ENCODE measurements at places on chromosomes 16 and 17.

GRCh38 chr16:80298676-80299075 is 242.1 kb upstream of the DYNLRB2 start:
- no peak for DNase-seq

DNA sequence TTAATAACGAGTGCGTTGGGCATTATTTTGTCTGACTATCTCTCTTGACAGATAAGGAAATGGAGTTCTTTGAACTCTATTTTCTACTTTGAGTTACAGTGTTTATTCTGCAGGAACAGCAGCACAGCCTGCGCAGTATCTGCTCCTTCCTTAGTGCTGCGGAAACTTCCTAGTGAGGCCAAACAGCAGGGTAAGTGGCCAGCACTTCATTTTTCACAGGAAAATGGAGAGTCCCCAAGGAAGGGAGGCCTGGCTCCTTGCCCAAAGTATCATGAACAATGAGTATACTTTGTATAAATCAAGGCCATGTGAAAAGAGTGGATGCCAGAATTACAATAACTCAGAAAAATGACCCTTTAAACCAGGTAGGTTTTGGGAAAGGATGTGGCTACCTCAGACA is 140.6 kb downstream of the VPS53 start:
- DNase-seq: peak; percentile 47

DNA sequence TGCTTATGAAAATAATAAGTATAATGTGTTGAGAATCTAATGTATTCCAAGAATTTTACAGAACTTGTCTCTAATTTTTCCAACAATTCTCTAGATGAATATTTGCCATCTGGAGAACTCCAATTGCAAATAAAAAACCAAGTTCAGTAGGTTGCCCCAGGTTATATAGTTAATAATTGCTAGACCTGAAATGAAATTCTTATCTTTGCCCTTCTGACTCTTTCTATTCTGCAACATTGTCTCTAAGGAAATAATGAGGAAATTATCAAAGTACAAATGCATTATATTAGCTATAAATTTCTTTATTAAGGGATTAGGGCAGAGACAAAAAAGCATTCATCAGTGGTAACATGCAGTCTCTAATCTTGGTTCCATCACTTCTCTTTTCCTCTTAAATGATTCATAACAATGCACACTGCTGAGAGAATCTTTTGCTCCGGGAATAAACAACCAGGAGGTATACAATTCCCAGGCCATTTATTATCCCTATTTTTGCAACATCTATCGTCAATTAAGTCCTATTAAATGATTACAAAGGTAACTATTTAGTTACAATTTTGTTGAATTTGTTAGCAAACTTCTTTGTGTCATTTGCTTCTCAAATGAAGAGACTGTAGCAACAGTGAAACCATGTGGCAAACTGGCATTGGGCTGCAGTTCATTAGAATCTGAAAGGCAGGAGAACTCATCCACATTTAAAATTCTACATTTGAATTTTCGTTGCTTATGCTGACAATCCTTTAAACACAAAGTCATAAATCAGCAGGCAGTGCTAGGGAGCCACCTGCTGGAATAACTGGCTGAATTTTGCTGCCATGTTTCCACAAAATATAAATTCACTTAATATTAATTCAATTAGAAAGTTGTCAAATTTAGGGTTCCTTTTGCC is 349.6 kb downstream of the KIF2B start:
- DNase-seq: peak; percentile 44

DNA sequence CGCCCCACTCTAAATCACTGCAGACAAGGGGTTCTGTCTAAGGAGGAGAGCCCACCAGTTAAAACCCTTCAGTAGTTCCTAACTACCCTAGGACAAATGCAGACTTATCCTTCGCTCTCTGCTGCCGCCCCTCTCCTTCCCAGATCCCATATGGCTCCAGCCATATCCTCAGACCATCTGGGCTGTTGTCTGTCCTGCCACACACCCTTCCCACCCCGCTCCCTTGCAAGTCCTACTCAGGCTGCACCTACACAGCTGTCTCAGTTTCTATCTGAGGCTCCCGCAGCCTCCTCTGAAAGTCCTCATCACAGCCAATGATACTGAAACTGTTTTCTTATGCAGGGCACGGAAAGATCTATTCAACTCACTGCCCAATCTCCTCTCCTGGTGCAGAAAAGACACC is 720 bp upstream of the BCKDK start:
- no peak for DNase-seq

DNA sequence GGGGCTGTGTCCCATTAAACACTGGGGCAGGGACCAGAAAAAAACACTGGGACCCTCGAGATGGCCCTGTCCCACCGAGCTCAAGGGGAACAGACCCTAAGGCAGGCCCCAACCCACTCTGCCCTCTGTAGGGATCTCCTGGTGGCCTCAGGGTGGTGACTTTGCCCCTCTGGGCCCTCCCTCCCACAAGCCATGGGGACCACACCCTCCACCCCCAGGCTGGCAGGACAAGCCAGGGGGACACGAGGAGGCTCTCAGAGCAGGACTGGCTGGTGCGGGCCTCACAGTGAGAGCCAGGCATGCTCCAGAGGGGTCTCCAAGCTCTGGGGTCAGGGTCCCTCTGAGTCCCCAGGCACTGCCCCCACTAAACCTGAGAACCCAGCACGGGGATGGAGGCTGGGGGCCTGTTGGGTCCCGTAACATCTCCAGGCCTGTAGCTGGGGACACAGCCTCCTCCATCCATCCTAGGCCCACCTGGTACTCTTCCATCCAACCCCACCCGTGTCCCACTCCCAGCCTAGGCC is 14.5 kb upstream of the SRRM2 start:
- DNase-seq: no peak

DNA sequence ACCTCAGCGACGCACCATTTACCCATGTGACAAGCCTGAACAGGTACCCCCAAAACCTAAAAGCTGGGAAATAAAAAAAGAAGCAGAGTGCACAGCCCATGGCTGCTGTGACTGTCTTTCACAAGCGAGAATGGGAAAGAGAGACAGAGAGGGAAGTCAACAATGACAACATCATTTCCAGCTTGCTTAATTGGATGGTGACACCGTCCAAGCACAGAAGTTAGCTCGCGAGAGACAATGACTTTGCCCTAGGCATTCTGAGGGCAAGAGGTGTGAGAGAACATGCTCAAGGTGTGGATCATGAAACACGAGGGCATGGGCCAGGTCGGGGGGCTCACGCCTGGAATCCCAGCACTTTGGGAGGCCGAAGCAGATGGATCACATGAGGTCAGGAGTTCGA is 19.3 kb upstream of the NSMCE1 start:
- DNase-seq: no peak

GRCh38 chr17:80919331-80920311 is 72.0 kb upstream of the CHMP6 start:
- DNase-seq: no peak

DNA sequence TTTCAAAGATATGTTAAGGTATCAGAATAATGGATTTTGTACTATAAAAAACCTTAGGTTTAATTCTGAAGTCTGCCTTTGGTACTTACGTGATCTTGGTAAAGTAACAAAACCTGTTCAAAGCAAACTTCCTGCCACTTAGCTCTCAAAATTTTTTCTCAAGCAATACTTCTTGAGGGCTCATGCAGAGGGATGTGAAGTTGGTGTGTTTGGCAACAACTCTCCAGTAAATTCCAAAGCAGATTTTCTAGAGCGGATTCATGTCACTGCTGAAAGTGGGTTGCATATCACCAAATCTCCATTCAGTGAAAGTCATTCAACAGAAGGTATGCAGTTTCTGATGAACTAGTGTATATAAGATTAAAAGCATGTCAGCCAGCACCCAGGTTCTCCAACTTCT is 856.7 kb downstream of the CDH8 start:
- no peak for DNase-seq

- DNase-seq: no peak
These were observed 17.3 kb downstream of the LGALS3BP start for GRCh38 chr17:78962345-78962983.

GRCh38 chr17:28891201-28891600 is 6.3 kb downstream of the FLOT2 start:
- DNase-seq: no peak

- DNase-seq: no peak
These were observed at the start of gene HS3ST4 for GRCh38 chr16:25691519-25692091. Gene HS3ST4, plus strand, starts transcription at chr16:25691959.

- DNase-seq: no peak
These were observed 5.7 kb upstream of the NR1D1 start for GRCh38 chr17:40105861-40106759.

DNA sequence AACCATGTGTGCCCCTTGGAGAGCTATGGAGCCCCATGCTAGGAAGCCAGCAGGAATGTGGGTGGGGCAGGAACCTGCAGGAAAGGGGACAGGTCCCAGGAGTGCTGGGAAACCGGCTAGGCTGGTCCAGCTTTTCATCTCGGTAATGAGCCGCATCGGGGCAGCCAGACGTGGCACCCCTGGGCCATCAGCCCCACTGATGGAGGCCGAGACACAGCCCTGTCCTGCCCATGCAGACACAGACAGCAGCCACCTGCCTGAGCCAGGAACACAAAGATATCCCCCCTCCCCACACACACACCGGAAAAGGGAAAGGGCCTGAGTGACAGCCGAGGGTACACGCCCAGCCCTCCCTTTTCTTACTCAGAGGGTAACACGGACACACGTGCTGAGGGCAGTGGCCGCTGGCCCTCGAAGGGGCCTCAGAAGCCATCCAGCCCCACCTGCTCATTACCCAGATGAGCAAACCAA is 18.1 kb downstream of the PPL start:
- DNase-seq: peak; percentile 46

- no peak for DNase-seq
These were observed 256.0 kb upstream of the CACNG5 start for GRCh38 chr17:66578781-66579489.

GRCh38 chr16:19717741-19718623 is at the start of the genes IQCK and KNOP1:
Gene IQCK, plus strand, starts transcription at chr16:19718271. Its CDS starts 36 bp downstream, at chr16:19718307.
Gene KNOP1, minus strand, starts transcription at chr16:19718227. Its CDS starts 3,192 bp downstream, at chr16:19715035.
- peak; percentile 88 for DNase-seq

- no peak for DNase-seq
These were observed 16.0 kb downstream of the OMG start for GRCh38 chr17:31281061-31281460.

- DNase-seq: peak; percentile 75
These were observed 93.4 kb upstream of the TNRC6A start for GRCh38 chr16:24635900-24636610.

- no peak for DNase-seq
These were observed 102.5 kb upstream of the TMEM97 start for GRCh38 chr17:28216528-28216927.

GRCh38 chr17:30921544-30922196 is at the start of gene ADAP2:
Gene ADAP2, plus strand, starts transcription at chr17:30921945. Its CDS starts 70 bp downstream, at chr17:30922015.
- peak; percentile 69 for DNase-seq

DNA sequence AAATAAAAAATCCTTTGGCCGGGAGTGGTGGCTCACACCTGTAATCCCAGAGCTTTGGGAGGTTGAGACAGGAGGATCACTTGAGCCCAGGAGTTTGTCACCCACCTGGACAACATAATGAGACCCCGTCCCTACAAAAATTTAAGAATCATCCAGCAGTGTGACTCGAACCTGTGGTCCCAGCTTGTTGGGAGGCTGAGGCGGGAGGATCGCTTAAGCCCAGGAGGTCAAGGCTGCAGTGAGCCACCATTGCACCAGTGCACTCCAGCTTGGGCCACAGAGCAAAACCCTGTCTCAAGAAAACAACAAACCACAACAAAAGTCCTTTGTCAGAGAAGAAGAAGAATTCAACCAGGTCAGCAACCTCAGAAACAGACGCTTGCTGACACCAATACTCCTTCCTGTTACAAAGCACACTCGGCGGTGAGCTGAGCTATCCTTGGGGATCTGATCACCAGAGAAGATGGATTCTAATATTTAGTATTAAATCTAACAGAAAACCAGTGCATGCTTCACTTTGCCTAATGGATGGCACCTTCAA is 12.9 kb upstream of the PVALEF start:
- DNase-seq: no peak

DNA sequence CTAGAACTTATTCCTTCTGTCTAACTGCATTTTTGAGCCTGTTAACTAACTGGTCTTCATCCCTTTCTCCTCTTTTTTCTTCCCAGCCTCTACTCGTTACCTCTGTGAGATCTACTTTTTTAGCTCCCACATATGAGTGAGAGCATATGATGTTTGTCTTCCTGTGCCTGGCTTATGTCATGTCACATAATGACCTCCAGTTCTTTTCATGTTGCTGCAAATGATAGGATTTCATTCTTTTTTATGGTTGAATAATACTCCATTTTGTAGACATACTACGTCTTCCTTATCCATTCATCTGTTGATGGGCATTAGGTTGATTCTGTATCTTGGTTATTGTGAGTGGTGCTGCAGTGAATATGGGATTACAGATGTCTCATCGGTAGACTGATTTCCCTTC is 184.7 kb downstream of the PRKCA start:
- DNase-seq: no peak

GRCh38 chr16:7746941-7747340 is 414.3 kb downstream of the RBFOX1 start:
- DNase-seq: no peak

GRCh38 chr17:43779145-43780125 is 658 bp upstream of the DUSP3 start:
- peak; percentile 45 for DNase-seq

Measured in body of pancreas (tissue), 4 donors.